ENCODE measurements at places on chromosomes 3 and 15.

DNA sequence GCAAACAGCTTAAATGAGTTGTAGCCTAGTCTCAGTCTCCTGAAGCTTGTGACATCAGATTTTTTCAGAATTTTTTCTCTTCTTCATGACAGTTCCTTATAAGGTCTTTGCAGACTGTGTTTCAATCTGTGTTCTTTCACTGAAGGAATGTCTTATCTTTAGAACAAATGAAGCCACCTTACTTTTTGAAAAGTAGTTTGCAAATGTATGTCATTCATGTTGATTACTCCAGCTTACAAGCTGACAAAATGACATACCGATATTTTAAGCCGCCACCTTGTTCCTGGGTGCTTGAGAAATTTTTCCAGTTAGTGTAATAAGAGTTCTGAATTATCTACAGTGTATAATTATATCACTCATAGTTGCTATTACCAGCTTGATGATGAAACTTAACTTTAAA, 57.0 kb downstream of the ASTE1 start:
- no peak for DNase-seq

DNA sequence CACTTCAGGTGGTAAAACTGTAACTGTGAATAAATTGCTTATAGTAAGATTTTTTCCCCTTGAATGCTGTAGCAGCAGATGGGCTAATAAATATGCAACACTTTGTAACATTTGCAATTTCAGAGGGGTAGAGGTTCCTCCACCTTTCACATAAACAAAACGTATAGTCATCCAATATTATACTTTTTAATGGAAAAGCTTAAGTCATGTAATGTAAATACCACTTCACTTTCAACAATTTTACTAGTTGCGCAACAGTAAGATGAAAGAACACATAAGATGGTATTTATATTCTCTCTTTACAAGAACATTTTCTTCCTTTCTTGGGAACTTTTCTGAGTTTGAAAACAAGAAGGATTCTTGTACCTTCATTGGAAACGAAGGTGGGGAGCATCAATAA, 56.6 kb upstream of the FAM3D start:
- no peak for DNase-seq

- DNase-seq: no peak
Measured at GRCh38 chr15:78453447-78453846, 15.4 kb downstream of the IREB2 start.

DNA sequence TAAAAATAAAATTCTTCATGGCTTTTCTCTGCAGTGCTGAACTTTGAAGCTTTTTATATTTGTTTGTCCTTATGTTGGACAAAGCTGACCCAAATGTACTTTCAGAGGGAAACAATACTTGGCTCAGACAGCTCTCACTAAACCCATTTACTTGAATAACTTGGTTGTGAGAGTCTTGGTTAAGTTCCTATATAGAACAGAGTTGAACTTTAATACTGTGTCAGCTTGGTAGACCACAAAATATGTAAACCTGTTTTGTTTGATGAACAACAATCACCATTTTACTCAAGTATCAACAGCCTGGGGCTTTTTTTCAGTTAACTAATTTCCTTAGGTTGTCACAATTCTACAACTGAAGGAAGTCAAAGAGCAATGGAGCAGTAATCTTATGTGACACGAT, 211.9 kb downstream of the CADM2 start:
- no peak for DNase-seq

GRCh38 chr3:105869861-105870755, 1.3 kb upstream of the CBLB start:
- no peak for DNase-seq

GRCh38 chr15:76062286-76062685, 2.5 kb downstream of the TMEM266 start:
- DNase-seq: no peak

- no peak for DNase-seq
Measured at GRCh38 chr3:184578822-184579221, 17.2 kb downstream of the EPHB3 start.

DNA sequence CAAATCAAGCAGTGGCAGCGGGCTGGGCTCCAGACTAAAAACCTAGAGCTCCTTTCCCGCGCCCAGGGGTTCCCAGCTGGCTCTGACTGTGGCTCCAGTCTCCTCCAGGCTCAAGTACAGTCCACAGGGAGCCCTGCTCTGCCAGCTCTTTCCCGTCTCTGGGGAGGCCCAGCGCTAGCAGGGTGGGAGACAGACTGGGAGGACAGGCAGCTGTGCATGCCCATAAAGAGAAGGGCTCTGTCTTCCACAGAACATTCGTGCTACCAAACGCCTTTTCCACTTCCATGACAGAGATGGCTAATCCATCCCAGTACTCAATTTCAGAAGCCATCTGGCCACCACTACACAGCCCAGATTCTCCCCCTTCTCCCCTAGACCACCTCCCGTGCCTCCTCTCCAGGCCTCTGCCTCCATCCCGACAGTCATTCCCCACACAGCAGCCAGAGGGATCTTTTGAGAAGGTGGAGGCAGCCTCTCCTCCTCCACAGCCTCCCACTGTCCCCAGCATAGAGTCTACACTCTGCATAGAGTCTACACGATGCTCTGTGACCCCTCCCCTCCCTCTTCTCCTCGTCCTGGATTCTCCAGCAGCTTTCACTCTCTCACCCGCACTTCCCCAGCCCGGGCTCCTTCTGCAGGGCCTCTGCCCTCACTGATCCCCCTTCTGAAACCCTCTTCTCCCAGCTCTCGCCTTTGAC, 6.8 kb upstream of the DUSP7 start:
- no peak for DNase-seq

GRCh38 chr3:54593653-54594052, 334.2 kb downstream of the LRTM1 start:
- no peak for DNase-seq

DNA sequence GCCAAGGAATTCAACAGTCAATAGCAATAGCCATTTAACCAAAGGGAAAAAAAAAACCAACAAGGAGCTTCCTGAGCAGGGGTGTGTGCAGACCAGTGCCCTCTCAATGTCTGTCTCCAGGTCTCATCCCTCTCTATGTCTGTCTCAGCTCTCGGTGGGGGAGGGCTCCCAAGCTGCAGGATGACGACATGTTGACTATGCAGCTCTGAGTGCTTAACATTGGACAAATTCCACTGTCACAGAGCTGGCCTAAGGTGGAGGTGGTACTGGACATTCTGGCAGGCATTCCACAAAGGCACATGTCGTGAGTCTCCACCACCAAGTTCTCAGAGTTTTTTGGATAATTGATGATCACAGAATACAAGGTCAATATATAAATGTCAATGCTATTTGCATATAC, 2.0 kb upstream of the CAPN7 start:
- DNase-seq: no peak

DNA sequence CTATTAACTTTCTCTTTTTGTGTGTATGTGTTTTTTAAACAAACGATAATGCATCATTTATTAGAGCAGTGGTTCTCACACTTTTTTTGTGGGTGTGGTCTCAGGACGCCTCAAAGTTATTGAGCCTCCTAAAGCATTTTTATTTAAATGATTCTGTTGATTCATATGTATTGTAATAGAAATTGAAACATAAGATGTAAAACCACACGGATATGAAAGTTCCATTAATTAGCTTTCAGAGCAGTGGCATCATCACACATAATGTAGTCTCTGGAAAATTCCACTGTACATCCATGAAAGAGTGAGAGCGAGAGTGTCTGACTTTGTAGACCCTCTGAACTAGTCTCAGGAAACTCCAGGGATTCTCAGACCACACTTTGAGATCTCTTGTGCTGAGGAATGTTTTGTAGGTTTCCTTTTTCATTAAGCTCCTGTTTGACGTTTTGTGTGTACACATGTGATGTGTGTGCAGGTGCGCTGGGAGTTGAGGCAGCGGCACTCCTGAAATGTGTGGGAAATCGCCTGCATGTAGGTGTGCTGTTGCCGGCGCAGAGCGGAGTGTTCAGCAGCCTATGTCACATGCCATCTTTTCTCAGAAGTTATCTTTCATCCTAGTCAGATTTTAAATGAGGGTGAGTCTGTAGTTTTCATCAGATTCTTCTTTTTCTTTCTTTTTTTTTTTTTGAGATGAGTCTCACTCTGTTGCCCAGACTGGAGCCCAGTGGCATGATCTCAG, 5.3 kb upstream of the TRAK1 start:
- DNase-seq: no peak

GRCh38 chr3:197256836-197257444, 41.5 kb downstream of the DLG1 start:
- no peak for DNase-seq

DNA sequence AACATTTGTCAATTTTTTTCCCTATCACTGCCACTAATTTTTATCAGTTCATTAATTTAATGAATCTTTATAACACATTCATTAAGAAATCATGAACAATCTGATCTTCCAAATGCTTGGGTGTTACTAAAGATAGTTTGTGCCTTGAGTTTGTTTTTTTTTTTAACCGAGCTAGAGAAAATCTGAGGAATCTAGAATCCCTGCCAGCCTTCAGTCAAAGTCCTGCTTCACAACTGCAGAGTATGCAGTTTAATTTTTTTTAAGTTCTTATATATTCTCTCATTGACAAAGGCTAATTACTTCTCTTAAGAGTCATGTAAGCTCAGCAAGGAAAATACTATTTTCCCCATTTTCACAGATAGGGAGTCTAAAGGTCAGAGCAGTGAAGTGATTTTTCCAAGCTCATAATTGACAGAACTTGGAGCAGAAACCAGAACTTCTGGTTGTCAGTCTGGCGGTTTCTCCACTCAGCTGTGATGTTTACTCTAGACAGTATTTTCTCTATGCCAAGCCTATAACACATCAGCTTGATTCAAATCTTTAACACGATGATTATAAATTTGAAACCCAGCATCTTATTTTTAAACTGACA, 55.7 kb downstream of the TNIK start:
- DNase-seq: no peak

DNA sequence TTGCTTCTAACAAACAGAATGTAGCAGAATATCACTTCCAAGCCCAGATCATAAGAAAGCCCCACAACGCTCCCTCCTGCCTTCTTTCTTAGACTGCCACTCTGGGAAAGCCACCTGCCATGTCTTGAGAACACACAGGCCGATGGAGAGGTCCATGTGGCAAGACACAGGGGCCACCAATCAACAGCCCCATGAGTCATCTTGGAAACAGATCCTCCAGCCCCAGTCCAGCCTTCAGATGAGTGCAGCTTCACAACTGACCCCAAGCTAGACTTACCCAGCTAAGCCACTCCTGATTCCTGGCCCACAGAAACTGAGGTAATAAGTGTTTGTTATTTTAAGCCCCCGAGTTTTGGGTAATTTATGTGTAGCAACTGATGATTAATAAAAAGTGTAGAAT, 39.7 kb downstream of the PTH1R start:
- DNase-seq: no peak

DNA sequence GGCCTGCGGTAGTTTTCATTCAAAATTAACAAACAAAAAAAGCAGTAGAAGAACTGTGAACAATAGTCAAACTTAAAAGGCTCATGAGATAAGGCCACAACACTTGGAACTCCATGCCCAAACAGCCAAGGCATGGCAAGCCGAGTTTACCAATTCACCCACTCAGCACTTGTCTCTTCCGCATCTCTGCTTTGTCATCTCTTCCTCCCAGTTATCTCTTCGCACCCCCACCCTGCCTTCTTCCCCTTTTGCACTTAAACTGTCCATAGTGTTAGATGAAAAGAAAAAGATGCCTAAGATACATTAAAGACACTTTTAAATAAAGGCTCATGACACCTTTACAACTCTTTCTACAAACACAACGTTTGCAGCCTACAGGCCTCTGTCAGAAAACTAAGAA, 11.1 kb downstream of the TLE3 start:
- no peak for DNase-seq

GRCh38 chr3:55017876-55018275, 90.0 kb upstream of the LRTM1 start:
- no peak for DNase-seq

- no peak for DNase-seq
Measured at GRCh38 chr3:52223449-52224408, 1.7 kb downstream of the TLR9 start.

DNA sequence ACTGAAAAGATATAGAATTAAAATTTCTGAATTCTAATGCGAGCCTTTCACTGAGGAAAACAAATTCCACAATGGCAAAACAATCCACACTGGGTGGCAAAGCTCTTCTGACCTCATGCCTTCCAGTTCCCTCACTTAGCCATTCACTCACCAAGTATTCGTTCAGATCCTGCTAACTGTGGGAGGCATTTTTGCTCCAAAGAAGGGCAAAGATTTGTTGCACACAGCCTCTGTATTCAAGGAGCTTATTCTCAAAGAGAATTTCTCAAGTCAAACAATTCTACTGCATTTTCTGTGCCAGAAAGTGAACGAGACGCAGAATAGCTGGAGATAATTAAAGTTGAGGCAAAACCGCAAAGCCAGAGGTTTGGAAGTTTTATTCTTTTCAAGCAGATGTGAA, 77.3 kb downstream of the CPNE4 start:
- no peak for DNase-seq

DNA sequence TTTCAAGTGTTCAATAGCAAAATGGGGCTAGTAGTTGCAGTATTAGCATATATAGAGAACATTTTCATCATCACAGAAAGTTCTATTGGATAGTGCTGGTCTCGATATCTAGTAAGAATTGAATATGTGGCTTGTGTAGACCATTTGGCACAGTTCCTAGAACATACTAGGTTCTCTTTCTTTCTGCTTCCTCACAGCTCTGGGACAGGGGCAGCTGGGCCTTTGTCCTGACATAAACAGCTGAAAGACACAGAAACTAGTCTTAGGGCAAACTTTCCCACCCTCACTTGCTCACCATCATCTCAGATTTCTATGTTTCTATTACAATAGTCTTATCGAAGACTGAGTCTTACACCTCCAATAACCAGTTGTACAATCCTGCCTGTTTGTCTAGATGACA, 63.7 kb upstream of the DLG1 start:
- DNase-seq: no peak

DNA sequence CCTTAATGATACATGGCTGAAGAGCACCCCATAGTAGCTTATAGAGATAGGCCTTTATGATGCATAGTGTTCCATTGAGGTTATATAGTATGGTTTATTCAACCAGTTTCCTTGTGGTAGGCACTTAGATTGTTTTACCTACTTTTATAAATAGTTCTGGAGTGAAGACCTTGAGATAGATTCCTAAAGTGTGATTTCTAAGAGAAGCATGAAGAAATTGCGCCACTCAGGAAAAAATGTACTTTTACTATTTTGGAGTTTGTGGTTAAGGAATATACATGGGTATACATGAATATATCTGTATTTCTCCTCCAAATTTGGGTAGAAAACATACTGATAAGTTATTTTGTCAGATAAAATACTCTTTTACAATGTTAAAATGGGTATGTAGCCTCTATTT, 70.5 kb downstream of the CHD2 start:
- no peak for DNase-seq

DNA sequence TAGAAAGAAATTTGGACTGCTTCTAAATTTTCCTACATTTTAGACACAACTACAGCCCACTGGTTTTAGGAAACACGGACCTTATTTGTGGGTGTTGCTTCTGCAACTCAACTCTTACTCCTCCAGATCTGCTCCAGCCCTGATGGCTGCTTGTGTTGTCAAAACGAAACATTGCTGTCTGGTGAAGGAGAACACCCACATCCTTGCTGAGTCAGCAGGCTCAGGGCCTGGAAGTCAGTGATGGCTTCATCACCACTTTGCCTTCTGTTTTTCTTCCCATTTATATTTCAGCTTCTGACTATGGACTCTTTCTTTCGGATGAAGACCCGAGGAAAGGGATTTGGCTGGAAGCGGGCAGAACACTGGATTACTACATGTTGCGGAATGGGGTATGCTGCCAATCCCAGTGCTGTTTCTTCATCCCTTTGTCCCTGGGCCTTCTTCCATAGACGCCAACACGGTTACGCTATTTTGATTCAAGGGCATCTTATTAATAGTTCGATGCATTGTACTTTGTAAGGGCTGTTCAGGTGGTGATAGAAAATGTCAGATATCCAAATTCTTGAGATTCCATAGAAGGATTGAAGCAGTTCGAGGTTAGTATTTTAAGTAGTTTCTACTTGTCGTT, 392.6 kb upstream of the TPM1 start:
- no peak for DNase-seq
